ENCODE measurements at places on chromosomes 16 and 17.

GRCh38 chr17:2172077-2172851 lies 117.4 kb downstream of the HIC1 start:
- DNase-seq = no peak

DNA sequence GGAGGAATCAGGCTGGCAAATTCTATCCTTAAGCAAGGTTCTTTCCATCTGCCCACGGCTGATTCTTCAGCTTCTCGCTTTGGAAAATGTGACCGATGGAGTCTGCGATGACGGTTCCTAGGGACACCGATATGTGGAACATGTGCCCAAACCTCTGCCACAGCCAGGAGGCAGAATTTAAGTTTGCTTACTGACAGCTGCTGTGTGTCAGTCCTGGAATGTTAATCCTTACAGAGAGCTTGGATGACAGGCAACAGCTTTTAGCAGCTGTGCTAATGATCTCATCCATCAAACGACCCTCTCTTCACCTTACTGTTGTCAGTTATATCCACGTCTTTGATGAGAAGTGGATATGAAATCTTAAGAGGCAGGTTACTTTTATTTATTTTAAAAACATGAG lies 11.4 kb upstream of the MYH13 start:
- peak; percentile 16 for DNase-seq

GRCh38 chr17:35213412-35213940 lies 19.3 kb upstream of the SLC35G3 start:
- no peak for DNase-seq

- DNase-seq = no peak
These were observed 9.1 kb upstream of the BLMH start for GRCh38 chr17:30300818-30301217.

DNA sequence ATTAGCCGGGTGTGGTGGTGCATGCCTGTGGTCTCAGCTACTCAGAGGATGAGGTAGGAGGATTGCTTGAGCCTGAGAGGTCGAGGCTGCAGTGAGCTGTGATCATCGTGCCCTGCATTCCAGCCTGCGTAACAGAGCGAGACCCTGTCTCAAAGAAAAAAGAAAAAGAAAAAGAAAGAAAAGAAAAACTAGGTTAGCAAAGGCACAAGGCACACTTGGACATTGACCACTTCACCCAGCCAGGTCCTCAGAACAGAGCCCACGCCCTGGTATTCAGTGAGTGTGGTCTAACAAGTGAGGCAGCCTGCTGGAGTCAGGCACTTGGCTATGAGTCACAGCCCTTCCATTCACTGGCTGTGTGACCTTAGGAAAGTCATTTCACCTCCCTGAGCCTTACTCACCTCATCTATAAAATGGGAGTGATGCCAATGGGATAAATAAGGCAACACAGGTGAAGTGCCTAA lies 10.4 kb downstream of the MILR1 start:
- DNase-seq = no peak

- no peak for DNase-seq
These were observed 53.7 kb upstream of the C17orf78 start for GRCh38 chr17:37322106-37322505.

GRCh38 chr16:83738923-83739503 lies 68.8 kb upstream of the HSBP1 start:
- DNase-seq = no peak

DNA sequence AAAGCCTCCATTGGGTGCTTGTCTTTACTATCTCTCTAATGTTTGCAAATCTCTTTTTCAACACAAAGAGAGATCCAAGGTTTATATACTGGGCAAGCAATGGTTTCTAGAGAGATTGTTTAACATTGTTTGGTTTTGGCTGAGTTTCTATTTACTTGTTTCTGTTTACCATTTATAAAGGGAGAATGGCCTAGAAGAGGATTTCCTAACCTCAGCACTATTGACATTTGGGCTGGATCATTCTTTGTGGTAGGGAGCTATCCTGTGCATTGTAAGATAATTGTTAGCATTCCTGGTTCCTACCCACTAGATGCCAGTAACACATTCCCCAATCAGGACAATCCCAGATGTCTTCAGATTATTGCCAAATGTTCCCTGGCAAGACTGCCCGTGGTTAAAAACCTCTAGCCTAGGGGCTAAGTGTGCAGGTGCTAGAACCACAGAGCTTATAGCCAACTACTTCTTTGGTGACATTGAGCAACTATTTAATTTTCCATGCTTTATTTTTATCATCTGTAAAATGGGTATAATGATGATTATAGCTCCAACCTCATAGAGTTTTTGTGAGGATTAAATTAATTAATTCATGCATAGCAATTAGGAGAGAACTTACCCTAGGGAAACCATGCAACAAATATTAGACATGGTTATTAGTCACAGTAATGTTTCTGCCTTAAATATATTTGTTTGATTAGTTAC lies 413.9 kb upstream of the MAF start:
- DNase-seq = no peak

GRCh38 chr16:57104706-57105105 lies 12.3 kb downstream of the CPNE2 start:
- no peak for DNase-seq

GRCh38 chr16:69847643-69848042 lies 85.5 kb downstream of the WWP2 start:
- no peak for DNase-seq

DNA sequence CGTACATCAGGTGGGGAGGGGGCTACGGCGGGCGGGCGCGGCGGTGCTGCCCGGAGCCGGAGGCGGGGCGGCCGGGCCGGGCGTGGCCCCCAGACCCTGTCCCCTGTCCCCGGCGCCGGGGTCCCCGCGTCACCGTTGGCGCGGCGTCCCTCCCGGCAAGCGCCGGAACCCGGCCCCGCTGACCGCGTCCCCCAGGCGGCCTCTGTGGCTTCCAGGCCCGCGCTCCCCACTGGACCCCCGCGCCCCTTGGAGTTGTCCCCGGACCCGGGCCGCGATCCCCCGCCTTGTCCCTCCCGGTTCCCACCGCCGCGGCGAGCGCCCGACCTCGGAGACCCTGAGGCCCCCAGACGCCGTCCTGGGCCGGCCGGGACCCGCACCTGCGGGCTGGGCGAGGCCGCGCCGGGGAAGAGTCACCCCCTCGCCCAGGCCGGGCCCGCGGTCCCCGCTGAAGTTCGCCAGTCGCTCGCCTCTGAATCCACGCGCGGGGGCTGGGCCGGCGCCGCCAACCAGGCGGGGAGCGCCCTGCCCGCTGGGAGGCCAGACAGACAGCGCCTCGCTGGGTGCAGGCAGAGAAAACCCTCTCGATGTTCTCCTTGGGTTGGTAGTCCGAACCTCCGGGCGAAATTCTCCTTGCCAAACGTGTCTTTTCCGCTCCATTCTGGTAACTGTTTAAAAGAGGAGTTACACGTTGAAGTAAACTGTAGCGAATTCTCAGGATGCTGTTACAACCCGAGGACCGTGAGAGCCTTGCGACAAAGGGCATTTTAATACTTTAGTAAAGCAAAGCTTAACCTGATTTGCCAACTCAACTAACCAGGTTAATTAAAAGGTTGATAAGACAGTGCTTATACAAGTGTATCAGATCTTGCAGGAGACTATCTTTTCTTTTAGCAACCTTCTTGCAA lies 761 bp downstream of the GAN start:
- DNase-seq = peak; percentile 75

GRCh38 chr16:270381-271255 lies 5.1 kb downstream of the RGS11 start:
- no peak for DNase-seq

GRCh38 chr17:43733956-43734355 lies 24.6 kb downstream of the SOST start:
- no peak for DNase-seq

DNA sequence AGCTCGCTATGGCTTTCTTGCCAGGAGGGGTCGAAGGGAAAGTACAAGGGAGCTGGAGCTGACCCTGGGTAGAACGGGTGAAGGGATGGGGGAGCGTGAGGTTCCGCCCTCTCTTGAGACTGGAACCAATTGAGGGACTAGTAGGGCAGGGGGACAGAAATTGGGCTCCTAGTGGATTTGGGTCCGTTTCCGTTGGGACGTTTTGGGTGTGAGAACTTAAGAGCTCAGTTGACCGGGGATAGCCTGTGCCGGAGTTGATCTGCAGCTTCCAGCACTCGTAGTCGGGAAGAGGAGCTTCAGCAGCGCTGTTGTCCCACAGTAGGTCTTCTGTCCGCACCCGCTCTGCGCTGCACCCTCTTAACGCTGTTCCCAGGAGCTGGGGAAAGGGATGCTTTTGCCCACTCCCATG lies 481 bp downstream of the CNTROB start:
- DNase-seq = peak; percentile 78

GRCh38 chr17:44502598-44503146 lies 534 bp downstream of the GPATCH8 start:
- peak; percentile 65 for DNase-seq

GRCh38 chr16:53714205-53715022 lies 10.5 kb downstream of the FTO start:
- no peak for DNase-seq

DNA sequence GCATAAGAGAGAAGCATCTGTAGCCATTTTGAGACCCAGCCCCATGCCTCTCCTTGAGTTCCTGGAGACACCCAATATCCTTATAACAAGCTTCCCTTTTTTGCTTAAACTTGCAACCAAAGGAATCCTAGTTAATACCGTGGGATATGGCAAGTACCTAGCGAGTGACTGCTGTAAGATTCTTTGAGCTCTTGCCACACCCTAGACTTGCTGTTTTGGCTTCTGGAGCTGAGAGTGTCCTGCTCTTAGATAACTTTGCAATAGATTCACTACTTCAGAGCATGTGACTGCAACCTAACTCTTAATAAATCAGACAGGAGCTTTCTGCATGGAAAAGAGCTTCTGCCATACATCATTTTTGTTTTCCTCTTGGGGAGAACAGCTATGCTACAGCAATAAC lies 58.3 kb downstream of the AKAP1 start:
- DNase-seq = no peak

- DNase-seq = peak; percentile 93
These were observed 29.7 kb downstream of the RAI1 start for GRCh38 chr17:17710728-17711541.

- DNase-seq = peak; percentile 31
These were observed 166.9 kb downstream of the LGALS9B start for GRCh38 chr17:20300436-20300934.

GRCh38 chr17:68737761-68738443 lies 136.7 kb upstream of the FAM20A start:
- no peak for DNase-seq

GRCh38 chr17:78419970-78420815 lies 41.7 kb downstream of the PGS1 start:
- DNase-seq = no peak

Measured in H7 (cell line).